WTC11 (cell line): ENCODE measurements at places on chromosomes 2 and 18. TPM values are rescaled to one million over a fixed set of nuclear protein-coding genes. Genes with fewer than 3 reads are reported as not detected.

GRCh38 chr2:40642237-40642636, 190.3 kb upstream of the SLC8A1 start:
- no peak for DNase-seq

DNA sequence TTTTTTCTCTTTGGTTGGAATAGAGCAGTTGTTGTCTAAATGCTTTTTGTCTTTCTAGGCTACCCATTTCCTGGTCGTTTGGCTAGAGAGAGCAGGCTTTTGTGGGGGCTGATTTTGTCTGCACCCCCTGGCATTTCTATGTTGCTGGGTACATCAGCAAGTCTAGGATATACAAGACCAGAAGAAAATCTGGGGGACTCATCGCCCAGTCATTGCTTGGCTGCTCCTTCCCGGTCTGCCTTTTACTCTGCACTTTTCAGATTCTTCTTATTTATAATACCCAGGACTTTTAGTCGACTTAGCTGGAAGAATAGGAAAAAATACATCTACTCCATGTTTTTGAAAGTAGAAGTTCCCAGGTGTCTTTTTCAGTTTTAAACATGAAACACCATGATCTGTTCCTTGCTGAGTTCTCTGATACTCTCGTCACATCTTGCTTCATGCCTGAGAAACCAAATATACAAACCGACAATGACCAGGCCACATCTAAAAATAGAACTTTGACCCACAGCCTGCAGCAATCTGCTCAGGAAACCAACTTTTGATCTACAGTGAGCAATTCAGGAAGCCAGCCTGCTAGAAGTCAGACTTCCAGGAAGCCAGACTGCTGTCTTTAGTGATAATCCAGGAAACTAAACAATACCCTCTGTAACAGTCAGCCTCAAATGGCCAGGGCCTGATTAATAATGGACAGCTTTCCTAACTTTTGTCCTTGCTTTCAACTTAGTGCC, 163.8 kb upstream of the MEX3C start:
- DNase-seq, result no peak

GRCh38 chr2:237171396-237171795, 85.7 kb downstream of the COPS8 start:
- DNase-seq, result no peak

DNA sequence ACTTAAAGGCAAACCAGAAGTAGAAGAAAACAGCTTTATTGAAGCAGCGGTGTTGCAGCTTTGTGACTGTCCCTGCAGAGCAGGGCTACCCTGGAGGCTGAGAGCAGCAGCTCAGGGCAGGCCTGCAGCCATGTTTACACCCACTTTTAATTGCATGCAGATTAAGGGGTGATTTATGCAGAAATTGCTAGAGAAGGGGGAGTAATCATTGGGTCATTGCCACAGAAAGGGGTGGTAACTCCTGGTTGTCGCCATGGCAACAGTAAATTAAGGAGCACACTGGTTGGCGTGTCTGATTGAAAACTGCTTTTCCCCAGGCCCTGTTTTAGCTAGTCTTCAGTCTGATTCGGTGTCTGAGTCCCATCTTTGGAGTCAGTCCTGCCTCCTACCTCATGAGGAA, 195.4 kb upstream of the HDAC4 start:
- DNase-seq, result peak; percentile 3

- no peak for DNase-seq
Observed at GRCh38 chr2:170229744-170230143, 51.8 kb downstream of the MYO3B start.

- DNase-seq, result no peak
Observed at GRCh38 chr2:76998152-76998551, 524.0 kb downstream of the LRRTM4 start.

DNA sequence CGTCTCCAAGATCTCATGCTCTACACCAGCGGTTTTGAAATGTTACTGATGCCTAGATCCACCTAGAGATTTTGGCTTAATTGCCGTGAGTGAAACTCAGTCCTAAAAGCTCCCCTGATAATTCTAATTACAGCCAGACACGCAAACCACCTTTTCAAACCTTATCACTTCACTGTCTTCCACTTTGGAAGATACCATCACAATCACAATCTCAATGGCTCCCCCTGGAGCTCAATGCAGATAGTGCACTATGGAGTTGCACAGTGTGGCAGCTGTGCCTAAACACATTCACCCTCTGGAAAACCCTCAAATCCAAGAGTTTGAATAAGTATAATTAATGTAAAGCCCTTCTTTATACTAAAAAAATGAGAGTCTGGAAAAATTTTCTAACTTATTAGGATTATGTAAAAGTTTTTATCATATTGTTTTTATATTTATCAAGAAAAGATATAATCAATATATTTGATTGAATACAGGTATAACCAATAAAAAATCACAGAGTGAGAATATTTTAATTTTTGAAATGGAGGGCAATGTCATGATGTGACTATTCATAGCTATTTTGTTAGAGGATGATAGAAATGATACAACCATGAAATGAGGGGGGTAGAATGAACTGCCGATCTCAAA, 102.9 kb upstream of the SLC8A1 start:
- peak; percentile 83 for DNase-seq

- no peak for DNase-seq
Observed at GRCh38 chr18:79942211-79942610, 9.2 kb downstream of the SLC66A2 start.

- DNase-seq, result no peak
Observed at GRCh38 chr2:239920693-239921365, 104.3 kb downstream of the NDUFA10 start.

- DNase-seq, result no peak
Observed at GRCh38 chr2:37427241-37427640, 82.8 kb downstream of the QPCT start.

DNA sequence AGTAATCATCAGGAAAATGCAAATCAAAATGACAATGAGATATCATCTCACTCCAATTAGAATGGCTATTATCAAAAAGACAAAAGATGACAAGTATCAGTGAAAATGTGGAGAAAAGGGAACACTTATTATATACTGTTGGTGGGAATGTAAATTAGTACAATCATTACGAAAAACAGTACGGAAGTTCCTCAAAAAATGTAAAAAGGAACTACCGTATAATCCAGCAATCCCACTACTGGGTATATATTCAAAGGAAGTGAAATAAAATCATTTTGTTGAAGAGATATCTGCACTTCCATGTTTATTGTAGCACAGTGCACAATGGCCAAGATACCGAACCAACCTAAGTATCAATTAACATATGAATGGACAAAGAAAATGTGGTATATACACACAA, 52.4 kb upstream of the TEX51 start:
- DNase-seq, result no peak

DNA sequence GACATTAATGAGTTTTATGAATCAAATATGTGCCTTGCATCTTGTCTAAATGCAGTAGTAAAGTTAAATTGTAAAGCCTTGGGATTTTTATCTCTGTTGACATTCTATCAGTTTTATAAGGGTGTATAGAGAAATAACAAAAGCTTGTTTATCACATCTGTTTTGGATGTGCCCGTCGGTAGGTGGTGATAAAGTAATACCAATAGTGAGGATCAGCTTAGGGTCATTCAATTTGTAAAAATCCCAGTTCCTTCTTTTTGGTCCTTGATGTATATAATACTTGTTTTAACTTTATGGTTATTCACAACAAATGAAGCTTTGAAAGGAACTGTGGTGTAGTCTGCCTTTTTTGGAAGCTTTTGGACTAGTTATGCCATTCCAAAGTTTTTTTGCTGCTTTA, 12.6 kb downstream of the UBE2E3 start:
- DNase-seq, result no peak

DNA sequence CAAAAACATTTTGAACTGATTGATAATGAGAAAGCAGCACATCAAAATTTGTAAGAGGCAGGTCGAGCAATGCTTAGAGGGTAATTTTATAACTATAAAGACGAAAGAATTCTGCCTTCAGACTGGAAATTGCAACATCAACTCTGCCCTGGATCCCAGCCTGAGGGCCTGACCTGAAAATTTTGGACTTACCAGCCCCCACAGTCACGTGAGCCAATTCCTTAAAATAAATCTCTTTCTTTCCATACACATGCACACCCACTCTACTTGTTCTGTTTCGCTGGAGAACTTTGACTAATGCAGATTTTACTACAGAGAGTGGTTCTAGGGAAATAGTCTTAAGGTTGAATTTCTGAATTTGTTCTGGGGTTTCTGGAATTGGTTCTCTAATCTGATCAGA, 14.6 kb upstream of the ACOXL start:
- DNase-seq, result no peak

GRCh38 chr18:79485788-79486355, 90.1 kb downstream of the NFATC1 start:
- DNase-seq, result no peak

GRCh38 chr2:24870440-24870839, 49.6 kb downstream of the ADCY3 start:
- DNase-seq, result no peak

DNA sequence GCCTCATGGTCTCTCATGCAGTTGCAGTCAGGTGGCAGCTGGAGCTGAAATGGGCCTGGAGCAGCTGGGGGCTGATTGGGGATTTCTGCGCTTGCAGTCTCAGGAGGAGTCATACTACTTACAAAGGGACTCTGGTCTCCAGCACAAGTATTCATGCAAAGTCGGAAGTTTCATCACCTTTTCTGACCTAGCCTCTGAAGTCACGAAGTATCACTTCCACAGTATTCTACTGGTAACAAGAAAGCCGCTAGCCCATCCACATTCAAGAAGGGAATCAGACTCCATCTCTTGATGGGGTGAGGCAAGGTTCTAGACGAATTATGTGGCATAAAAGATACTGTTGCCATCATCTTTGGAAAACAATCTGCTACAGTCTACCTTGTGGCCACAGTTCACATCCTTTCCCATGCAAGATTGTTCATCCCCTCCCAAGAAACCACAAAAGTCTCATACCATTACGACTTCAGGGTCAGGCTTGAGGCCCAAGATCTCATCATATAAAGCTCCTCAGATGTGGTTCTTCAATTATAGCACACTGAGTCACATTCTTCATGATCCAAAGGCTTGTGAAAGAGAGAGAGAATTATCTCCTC, 95.3 kb downstream of the SMC6 start:
- no peak for DNase-seq

- DNase-seq, result no peak
Observed at GRCh38 chr2:121363632-121364420, 78.8 kb upstream of the TFCP2L1 start.

DNA sequence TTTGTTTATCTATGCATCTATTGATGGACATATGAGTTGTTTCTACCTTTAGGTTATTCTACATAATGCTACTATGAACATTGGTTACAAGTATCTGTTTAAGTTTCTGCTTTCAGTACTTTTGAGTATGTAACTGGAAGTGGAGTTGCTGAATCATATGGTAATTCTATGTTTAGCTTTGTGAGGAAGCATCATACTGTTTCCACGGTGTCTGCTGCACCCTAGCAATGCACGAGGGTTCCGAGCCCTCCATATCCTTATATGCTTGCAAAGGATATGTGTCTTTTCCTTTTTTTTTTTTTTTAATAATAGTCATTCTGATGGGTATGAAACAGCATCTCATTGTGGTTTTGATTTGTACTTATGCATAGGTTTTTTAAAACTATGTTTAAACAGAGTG, 83.7 kb downstream of the FMNL2 start:
- no peak for DNase-seq

DNA sequence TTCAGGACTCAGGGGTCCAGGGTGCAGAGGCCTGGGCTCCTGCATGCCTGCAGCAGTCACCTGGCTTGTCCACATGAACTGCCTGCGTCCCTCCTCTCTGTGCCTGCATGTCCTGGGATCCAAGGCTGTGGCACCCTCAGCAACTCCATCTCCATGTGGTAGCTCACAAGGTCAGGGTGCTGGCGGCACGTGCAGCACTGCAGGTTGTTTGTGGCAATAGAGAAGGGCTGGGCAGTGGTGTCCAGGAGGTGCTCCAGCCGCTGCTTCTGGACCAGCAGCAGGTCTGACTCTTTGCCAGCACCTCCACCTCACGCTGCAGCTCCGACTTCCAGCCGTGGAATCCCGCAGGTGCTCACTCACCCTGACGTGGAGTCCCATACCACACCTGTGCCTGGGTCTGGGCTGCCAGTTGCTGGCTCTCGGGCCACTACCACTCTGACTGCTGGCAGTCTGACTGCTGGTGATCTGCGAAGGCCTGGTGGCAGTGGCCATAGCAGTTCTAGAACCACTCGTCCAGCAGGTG, 28.8 kb upstream of the IMP4 start:
- no peak for DNase-seq

- DNase-seq, result no peak
Observed at GRCh38 chr2:72004201-72004915, 143.3 kb downstream of the CYP26B1 start.

GRCh38 chr18:77056344-77057005, 76.1 kb downstream of the MBP start:
- DNase-seq, result no peak

GRCh38 chr2:1814616-1815015, 70.3 kb upstream of the PXDN start:
- no peak for DNase-seq

- no peak for DNase-seq
Observed at GRCh38 chr2:189880832-189881492, 96.7 kb downstream of the PMS1 start.

DNA sequence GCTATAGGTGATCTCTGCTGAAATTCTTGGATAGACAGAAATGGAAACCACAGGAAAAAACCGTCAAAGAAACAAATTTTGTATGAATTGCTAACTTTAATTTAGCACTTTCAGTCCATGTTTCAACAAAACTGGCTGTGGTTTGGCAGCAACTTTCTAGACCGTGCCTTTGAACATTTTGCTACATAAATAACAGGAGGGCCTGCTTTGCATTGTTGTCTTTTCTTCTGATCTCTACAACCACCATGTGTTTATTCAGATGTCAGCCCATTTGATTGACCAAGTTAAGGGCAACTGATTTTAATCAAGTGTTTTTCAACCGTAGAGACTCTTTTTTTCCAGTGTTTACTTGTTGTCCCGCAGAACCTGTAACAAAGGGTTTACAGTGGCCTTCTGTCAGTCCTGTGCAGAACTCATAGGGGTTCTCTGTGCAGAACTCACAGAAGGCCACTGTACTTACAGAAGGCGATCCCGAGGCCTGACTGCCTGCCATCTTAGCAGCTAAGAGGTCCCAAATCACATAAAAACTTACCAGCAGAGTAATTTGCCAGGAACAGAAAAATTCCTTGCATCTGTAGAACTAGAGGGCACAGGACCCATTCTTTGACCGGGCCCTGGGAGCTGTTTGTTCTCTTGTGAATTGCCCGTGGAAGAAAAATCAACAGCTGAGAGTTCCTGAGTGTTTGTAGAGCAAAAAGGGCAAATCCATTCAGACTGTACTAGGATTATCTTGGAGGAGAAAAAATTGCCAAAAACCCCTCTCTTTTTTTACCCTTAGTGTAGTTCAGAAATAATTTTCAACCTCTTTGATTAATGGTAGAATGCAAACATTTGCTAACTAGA, 120.6 kb downstream of the PRKRA start:
- no peak for DNase-seq

GRCh38 chr2:67446491-67446911, 49.4 kb downstream of the ETAA1 start:
- DNase-seq, result no peak

MYO3B gene
- 0.44 to 0.62 TPM (median 0.50 TPM) in 3 replicates for total RNA-seq

CSRNP3 gene
- 7.3 to 8.0 TPM (median 8.0 TPM) in 3 replicates for total RNA-seq

MAIP1 gene
- 25.0 to 29.3 TPM (median 27.0 TPM) in 3 replicates for total RNA-seq

TMEM163 gene
- total RNA-seq, result 0.94 to 1.6 TPM (median 1.2 TPM) in 3 replicates

MROH2A gene
- 0.16 TPM in 1 of 3 replicates, not detected in the others for total RNA-seq

ATP5MC3 gene
- 332 to 370 TPM (median 341 TPM) in 3 replicates for total RNA-seq

SERPINB8 gene
- total RNA-seq, result 0.46 to 0.73 TPM (median 0.57 TPM) in 3 replicates

CYP1B1 gene
- total RNA-seq, result 2.9 to 4.2 TPM (median 4.1 TPM) in 3 replicates

NIF3L1 gene
- total RNA-seq, result 49.1 to 51.2 TPM (median 50.6 TPM) in 3 replicates

IL36RN gene
- total RNA-seq, result not detected in 3 replicates
